ENCODE measurements at places on chromosomes 5 and 9.

GRCh38 chr5:65086234-65086890 is 317.6 kb downstream of the CWC27 start:
- no peak for DNase-seq

DNA sequence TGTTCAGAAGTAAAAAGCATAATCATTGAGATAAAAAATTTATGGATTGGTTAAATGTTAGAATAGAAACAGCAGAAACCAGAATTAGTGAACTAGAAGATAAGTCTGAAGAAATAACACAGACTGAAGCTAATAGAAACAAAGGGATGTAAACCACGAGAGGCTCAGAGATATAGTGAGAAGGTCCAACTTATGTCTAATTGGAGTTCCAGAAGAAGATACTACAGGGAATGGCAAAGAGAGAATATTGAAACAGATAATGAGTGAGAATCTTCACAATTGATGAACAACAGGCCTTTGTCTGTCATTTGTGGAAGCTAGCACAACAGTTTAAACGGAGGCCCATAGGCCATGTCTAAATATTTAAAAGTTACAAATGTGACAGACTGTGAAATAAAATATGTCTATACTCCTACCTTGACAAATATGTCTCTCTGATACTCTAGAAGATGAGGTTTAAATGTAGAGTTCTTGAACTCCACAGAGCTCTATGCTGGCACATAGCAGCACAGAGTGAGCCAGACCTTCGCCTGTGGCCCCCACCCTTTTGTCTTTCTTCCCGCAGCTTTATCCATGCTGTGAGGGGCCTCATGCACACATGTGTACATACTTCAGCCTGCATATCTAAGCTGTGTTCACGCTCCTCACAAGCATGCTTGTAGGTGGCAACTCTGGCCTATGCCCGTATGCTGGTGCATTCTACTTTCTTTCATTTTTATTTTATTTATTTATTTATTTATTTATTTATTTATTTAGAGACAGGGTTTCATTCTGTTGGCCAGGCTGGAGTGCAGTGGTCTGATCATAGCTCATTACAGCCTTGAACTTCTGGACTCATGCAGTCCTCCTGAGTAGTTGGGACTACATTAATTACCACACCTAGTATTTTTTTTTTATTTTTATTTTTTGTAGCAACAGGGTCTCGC is 45.0 kb upstream of the ABL1 start:
- no peak for DNase-seq

DNA sequence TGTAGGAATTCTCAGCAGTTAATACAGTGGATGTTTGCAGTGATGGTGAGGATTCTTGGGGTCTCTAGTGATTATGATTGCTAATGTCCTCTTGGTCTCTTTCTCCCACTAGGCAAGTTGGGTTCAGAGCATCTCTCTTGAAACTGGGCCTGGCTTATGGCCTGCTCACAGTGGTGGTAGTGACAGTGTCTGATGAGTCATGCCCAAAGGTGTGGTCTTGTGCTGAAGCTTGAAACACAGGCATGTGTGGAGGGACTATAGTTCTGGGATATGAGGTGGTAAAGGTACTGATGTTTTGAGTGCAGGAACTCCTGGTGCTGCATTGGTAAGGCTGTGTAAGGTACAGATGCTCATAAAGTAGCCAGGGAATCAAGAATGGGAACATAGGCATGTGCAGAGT is 231.1 kb downstream of the FAM170A start:
- no peak for DNase-seq

DNA sequence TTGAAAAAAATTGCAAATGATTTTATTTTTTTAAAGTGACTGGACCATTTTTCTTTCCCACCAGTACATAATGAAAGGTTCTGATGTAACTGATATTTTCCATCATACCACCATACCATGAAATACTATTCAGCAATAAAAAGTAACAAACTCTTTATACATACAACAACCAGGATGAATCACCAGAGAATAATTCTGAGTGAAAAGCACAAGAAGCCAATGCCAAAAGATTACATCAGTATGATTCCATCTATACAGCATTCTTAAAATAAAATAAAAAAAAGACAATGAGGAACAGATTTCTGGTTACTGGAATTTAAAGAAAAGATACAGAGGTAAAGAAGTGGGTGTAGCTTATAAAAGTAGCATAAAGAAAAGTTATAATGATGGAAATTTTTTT is 423.7 kb upstream of the ST8SIA4 start:
- DNase-seq: no peak

DNA sequence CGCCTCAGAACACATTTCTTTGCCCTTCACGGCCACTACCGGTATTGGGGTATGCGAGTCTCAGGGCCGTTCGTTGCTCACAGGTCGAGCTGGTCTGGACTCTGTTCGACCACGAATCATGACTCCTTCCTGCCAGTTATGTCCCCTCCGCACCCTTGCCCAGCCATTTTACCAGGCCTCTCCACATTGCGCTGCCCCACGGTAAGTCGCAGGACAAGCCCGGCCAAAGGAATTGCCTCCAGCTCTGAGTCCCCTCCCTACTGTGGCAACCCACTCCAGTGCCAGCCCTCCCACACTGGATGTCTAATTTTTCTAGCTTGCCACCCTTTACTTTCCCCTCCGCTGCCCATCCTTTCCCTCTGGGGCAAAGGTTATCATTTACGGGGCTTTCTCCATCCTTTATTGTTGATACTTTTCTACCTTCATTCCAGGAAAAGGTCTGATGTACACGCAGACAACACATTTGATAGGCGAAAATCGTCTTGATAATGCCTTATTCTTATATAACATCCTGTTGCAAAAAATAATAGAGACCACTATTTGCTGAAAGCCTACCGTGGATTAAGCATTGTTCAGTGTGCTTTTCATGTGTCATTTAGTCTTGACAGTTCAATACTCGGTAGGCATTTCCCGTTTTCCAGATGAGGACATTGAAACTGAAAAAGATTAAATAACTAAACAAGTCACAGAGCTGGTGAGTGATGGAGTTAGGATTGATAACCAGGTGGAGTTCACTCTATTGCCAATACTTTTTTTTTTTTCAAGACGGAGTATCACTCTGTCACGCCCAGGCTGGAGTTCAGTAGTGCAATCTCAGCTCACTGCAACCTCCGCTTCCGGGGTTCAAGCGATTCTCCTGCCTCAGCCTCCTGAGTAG is 958 bp upstream of the HSPA5 start:
- no peak for DNase-seq

- no peak for DNase-seq
These were observed 187.1 kb downstream of the ARHGEF28 start for GRCh38 chr5:73812962-73813588.

DNA sequence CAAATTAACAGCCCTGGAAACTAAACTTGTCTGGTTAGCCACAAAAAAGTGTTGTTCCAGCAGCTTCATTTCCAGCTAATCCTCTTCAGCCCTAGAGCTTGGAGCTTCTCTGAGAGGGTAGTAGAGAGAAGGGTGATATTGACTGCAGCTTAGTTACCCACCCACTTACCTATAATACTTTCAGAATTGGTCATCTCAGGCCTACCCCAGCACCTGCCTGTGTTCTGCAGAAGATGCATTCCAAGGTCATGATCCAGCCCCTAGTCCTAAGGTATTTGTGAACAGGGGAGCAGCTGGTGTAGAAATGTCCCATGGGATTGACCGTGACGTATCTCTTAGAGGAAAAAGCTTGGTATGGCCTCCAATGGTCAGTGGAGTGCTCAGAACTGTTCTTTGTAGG is 289.0 kb downstream of the NR3C1 start:
- no peak for DNase-seq

DNA sequence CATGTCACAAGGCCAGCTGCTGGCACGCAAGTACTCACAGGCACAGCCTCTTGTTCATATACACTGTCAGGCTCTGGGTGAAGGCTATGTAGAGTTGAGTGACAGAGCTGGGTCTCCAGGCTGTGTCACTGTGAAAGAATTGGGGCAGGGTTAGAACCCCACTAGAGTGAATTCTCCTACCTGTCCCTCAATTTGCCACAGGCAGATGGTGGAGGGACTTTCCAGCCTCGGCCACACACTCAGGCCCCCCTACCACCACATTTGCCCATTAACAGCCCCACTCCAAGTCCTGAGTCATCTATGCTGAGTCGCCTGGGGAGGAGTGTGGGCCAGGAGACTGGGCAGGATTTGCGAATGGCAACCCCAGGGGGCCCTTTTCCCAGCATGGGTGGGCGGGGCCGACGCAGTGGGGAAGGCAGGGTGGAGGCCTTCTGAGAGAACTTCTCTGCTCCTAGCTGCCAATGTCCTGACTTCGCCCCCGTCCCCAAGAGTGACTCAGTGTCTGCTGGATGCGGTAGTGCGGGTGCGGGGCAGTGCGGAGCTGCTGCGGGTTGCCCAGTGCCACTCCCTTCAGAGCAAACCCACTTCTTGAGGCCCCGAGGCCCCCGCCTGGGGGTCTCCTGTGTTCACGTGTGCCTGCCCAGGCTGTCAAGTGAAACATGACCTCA is 50.3 kb upstream of the PSD2 start:
- peak; percentile 33 for DNase-seq

DNA sequence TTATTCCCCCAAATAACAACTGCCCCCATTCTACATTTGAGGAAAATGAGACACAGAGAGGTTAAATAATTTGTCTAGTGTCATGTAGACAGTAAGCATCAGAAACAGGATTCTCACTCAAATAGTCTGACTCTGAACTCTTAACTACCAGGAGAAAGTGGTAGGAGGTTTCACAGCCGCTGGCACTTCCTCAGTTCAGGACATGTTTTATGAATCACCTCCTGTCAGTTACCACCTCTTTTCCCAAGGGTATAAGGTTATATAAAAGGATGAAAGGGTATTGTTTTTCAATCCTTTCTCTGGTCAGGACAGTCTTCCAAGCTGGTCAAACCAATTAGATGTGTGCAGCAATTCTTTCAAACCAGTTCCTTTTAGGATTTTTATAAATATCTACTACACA is 52.1 kb downstream of the TSSK1B start:
- DNase-seq: no peak

- DNase-seq: no peak
These were observed 79.2 kb downstream of the RGS3 start for GRCh38 chr9:113542741-113543140.

DNA sequence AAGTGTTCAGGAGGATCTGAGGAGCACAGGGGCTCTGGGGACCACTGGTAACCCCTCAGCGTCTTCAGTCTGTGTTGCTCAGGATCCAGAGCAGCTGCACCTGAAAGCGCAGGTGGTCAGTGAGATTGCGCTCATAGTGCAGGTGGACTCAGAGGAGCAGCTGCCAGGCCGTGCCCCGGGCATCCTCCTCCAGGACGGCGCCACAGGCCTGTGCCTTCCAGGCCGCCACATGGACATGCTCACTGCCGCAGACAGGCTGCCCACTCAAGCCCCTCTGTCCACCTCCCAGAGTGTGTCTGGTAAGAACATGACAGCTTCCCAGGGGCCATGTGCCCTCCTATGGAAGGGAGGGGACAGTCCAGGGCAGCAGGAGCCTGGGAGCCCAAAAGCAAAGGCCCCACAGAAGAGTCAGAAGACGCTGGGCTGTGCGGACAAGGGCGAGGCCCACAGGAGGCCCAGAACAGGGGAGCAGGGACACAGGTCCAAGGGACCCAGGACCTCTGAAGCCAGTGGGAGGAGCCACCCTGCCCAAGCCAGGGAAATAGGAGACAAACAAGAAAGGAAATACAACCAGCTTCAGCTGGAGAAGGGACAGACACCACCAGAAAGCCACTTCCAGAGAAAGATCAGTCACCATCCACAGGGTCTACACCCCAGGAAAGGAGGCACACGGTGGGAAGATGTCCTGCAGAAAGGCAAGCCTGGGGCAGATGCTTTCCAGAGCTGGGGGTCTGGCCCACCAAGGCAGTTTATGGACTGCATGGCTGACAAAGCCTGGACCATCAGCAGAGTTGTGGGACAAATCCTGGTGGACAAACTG is 5.2 kb downstream of the SPATA31E1 start:
- DNase-seq: no peak

GRCh38 chr5:4453655-4454054 is 686.5 kb upstream of the ADAMTS16 start:
- no peak for DNase-seq

DNA sequence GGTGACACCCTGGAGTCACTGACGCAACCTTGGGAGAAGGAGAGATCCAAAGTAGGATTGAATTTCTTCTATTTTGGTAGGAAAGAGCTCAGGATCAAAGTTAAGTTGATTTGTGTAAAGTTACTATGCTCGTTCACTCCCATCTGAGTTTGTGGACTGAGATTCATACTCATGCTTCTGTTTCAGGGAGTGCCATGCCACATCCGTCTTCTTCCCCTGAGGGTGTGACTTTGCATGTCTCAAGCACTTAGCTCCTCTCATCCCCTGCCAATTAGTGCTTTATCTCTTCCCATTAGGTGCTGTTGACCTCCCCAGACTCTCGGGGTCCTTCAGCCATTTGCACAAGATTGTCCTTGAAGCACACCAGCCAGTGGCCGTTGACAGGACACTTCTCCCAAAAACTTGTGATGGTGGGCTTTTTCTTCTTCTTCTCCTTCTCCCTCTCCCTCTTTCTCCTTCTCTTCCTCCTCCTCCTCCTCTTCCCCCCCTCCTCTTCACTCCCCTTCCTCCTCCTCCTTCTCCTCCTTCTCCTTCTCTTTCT is 232.2 kb upstream of the KLF4 start:
- no peak for DNase-seq

DNA sequence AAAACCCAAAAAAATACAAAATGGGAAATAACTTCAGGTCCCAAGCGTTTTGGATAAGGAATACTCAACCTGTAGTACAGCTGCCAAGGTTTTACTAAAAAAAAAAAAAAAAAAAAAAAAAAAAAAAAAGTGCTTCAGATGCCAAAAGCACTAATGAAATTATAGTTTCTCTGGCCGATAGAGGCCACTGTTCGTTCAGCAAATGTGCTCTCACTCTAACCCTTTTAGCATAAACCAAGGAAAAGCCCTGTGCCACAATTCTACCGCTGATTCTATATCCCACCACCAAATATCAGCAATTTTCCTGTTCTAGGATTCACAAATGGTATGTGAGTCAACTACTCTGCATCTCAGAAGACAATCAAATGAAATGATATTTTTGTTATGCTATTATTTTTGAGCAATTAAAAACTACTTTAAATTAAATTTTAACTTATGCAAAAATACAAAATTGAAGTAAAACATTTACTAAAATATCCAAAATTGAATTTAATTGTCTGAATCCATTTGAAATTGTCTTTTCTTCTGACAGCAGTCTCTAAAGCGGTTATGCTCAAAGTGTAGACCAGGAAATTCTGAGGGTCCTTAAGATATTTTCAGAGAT is 79.8 kb downstream of the RICTOR start:
- peak; percentile 68 for DNase-seq

GRCh38 chr5:17305017-17305416 is 87.6 kb downstream of the BASP1 start:
- DNase-seq: no peak

GRCh38 chr5:133565993-133566392 is 46.3 kb downstream of the FSTL4 start:
- no peak for DNase-seq
